ENCODE measurements at places on chromosomes 12 and 14.

GRCh38 chr14:102739190-102739469 is 38.1 kb upstream of the TRAF3 start:
- DNase-seq = no peak

DNA sequence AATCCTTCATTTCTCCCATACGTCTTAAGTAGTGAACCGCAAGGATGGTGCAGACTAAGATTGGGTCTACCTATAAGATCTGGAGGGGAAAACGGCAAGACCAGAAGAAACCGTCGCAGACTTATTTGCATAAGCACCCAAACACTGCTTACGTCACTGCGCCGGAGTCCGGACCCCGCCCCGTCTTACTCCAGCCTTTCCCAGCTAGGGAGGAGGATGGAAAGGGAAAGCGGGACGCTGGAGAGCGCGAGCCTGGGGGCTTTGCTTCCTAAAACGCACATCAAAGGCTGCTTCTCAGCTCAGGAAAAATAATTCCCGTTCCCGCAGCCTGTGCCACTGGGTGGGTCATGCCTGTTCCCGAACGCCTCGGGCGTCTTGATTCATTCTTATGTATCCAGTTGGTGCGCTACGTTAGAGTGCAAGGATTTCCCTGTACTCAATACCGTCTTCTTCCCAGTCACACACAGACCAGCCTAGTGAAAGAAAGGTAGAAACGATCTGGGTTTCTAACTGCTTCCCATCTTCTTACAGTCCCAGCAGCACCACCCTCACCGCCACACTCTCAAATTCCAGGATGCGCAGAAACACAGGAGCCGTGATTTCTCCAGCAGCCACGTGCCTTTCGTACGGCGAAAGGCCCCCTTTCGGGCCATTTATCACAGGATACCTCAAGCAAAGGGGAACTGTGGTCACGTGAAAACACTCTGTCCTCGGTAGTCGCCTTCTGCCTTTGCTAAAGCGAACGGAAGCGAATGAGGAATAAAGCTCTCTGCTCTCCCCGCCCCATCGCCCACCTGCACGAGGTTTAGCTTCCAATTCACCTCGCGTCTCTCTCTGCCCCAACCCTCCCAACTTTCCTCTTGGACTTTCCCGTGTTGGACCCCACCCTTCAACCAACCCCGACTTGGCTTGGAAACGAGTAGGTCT is 1.1 kb downstream of the SLC6A15 start:
- DNase-seq = peak; percentile 87

DNA sequence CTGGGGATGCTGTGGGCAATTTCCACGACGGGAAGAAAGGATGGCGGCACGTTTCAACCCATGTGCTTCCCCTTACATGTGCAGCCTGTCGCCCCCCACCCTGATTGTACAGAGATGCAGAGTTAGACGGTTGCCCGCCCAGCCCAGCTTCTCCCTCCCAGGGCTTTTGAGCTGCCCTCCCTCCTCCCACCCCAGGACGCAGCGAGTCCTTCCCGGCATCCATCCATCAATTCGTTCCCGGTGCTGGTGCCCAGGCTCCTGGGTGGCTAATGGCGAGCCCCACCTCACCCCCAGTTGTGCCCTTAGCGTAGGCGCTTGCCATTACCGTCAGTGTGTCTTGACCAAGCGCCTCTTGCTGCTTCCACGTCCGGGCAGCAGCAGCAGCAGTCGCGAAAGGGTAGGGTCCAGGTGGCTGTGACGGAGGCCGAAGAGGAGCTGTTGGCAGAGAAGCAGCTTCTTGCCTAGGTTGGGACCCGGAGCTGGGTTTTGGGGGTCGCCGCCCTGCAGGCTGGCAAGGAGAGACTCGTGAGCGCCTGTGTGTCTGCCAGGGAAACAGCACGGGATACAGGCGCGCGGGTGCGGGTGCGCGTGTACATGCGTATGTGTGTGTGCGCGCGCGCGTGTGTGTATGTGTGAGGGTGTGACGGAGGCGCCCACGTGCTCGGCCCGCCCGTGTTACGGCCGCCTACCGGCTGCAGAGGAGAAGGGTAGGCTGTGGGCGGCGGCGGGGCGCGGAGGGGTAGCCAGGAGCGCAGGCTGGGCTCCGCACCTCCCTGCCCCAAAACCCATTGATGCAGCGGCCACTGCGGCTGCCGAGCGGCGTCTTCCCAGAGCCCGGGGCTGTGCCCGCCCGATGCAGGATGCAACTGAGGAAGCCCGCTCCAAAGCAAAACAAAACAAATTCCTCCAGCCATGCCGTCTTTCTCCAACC is at the start of gene SLC6A15:
Gene SLC6A15 (minus strand): TSS at position 602 of the 931 bp plus-strand sequence. CDS start 20,679 bp downstream, outside the sequence.
- DNase-seq = peak; percentile 94

- no peak for DNase-seq
Measured at GRCh38 chr14:106276326-106277267, 750.2 kb downstream of the TMEM121 start.

- no peak for DNase-seq
Measured at GRCh38 chr12:5232826-5233500, 189.3 kb downstream of the KCNA5 start.

DNA sequence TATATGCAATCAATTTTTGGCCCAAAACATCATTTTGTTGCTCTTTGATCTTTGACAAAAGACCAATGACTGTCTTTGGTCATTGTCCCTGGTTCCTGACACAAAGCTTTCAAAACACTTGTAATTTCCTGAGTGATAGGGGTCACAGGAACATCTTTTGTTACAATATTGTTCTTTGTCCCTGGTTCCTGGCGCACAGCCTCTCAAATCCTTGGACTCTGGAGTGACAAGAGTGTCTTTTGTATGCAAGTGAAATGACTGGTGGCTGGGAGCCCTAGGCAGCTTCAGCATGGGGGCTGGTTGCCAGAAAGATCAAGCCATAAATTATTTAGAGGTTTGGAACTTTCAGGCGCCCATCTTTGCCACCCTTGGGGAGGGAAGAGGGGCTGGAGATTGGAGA is 53.9 kb downstream of the DNAH10 start:
- no peak for DNase-seq

DNA sequence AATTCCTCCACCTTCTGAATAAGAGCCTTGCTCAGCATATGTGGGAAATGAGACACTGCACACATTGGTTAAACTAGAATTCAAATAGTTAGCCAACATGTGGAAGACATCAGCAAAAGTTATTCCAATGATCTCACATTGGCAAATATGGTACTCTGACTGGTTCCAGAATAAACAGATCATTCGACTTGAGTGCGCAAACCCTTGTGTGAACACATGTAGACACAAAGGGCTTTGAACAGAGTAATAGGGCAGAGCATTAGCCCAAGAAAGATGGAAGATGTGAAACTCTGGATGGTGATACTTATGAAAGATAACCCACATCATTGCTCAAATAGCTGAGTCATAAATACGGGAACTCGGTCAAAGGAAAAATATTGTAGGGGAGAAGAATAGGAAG is 1133.4 kb upstream of the SEL1L start:
- DNase-seq = no peak

- no peak for DNase-seq
Measured at GRCh38 chr14:103510724-103511693, 11.6 kb downstream of the CKB start.

DNA sequence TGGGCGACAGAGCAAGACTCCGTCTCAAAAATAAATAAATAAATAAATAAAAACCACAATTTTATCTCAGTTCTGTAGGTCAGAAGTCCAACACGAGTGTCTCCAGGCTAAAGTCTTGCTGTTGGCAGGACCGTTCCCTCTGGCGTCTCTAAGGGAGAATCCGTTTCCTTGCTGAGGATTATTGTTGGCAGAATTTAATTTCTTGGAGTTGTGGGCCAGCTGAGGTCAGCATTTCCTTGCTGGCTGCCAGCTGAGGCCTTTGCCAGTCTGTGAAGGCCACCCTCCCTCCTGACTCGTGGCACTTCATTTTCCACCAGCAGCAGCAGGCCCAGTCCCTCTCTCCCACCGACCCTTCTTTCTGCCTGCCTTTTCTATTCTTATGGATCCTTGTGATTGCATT is 17.2 kb downstream of the PSMC1 start:
- peak; percentile 8 for DNase-seq

GRCh38 chr14:100372357-100373048 is 49.4 kb downstream of the SLC25A47 start:
- no peak for DNase-seq

GRCh38 chr12:11580125-11580751 is 69.2 kb upstream of the ETV6 start:
- DNase-seq = no peak

GRCh38 chr14:31307198-31307597 is 99.6 kb upstream of the HECTD1 start:
- no peak for DNase-seq

GRCh38 chr12:110590059-110590458 is 6.9 kb upstream of the PPTC7 start:
- no peak for DNase-seq

DNA sequence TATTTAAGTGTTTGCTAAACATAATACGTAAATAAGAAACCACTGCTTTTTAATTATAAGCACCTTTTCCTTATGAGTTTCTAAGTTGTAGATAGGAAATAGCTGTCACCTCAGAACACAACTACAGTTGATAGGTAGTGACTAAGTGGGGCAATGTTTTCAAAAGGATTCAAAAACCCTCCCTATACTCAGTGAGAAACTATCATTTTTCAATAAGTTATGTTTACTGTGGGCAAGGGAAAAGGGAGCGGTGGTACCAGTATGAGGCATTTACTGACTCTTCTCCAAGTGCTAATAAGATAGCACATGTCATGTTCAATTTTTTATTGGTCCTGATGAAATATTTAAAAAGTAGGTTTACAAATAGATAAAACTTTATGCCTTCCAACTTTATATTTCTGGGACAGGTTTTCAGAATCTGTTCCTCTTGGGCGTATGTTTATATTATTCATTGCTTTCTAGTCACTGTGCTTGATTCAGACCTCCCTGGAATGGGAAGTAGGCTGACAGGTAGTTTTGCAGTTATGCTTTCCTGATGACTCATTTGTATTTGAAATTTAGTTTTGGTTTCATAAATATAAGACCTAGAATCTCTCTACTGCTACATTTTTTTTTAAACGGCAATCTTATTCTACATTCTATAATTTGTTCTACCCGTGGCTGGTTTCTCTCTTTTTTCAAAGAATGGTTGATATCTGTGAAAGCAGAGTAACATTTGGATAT is 153.1 kb downstream of the TMEM117 start:
- DNase-seq = no peak

- no peak for DNase-seq
Measured at GRCh38 chr14:103033681-103034096, 23.7 kb downstream of the CDC42BPB start.

GRCh38 chr14:34237081-34237480 is 225.0 kb downstream of the SPTSSA start:
- DNase-seq = no peak

DNA sequence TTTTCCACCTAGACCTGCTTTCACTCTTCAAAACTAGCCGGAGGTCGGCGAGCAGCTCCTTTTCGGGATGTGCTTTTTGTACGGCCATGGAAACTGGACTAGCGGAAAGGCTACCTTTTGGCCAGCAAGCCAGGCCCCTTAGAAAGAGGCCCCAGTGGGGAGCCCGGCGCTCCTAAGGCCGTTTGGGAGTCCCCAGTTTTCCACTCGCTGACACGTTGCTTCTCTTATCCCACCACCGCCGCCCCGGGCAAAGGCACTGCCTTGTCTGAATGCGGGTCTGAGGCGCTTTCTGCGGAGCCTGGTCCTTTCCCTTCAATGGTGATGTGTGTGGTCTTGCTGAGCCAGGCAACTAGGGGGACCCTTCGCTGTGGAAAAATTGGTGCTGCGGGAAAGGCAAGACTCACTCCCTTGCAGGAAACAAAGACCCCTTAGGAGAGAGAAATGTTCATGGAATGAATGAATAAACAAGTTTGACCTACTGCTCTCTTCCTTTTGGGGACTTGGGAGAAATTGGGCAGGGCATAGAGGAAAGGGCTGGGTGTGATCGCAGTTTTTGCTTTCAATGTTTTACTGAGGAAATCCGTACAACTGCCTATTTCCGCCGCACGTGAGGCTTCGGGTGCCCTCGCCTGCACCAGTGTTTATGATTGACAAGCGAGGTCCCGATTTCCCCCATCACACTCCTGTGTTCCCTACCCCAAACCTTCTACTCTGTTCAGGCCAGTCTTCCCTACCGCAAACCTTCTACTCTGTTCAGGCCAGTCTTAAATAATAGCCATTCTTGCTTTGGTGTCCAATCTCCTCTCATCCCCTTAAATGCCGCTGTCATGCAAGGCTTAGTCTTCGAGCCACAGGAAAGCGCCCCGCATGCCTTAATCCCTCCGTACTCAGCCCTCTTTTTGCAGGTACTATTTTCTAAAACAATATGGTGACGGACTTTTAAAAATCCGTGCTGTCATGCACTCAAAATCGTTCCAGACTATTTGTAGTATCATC is 1.0 kb upstream of the SLC38A2 start:
- DNase-seq = peak; percentile 48

GRCh38 chr12:92859650-92860386 is 69.3 kb downstream of the EEA1 start:
- no peak for DNase-seq

DNA sequence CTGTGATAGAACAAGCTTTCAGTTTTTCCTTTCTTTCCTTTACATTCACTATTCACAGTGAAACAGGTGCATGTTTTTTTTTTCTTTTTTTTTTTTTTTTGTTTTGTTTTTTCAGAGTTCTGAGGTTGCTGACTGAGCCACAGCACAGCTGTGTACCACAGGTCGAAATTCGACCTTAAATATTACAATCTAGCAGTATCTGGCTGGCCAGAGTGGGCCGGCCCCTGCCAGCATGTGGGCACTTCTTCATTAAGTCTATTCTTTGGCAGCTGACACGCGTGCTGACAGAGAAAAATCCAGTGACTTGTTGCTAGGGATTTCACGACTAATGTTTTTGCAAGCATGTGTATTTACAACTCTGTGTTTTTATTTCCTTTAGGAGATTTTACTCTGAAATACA is 33.9 kb downstream of the FBXO33 start:
- no peak for DNase-seq

DNA sequence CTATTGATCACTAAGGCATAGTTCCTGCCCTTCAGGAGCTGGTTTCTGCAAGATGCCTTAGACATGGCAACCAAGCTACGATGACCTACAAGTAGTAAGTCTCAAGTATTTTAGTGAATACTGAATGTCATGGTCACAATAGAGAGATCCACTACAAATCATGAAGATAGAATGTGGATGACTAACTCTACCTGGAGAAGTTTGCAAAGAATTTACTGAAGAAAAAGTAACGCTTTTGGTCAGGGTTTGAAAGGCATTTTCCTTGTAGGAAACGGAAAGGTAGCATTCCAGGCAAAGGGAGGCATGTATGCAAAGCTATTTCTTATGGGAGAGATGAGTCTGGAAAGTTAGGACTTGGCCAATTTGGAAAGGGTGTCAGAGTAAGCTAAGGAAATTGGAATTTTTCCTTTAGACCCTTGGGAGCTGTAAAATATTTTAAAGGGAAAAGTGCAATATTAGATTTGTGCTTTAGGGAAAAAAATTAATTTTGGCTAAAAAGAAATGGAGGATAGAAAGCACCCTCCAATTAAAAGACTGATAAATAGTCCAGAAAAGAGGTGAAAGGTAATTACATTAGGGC is 377.5 kb downstream of the EGLN3 start:
- DNase-seq = no peak

- DNase-seq = no peak
Measured at GRCh38 chr12:55002355-55002754, 17.4 kb upstream of the NEUROD4 start.

- no peak for DNase-seq
Measured at GRCh38 chr12:46507766-46508165, 135.2 kb upstream of the SLC38A2 start.

Data from D341Med (cell line).